ENCODE measurements at places on chromosomes 2 and 18. TPM values are rescaled to one million over a fixed set of nuclear protein-coding genes. Genes with fewer than 3 reads are reported as not detected.

The TEKT4 gene
- not detected for total RNA-seq

The SERPINB10 gene
- not detected for total RNA-seq

The EFHD1 gene
- 18.8 TPM for total RNA-seq

The SLC30A3 gene
- 0.16 TPM for total RNA-seq

DNA sequence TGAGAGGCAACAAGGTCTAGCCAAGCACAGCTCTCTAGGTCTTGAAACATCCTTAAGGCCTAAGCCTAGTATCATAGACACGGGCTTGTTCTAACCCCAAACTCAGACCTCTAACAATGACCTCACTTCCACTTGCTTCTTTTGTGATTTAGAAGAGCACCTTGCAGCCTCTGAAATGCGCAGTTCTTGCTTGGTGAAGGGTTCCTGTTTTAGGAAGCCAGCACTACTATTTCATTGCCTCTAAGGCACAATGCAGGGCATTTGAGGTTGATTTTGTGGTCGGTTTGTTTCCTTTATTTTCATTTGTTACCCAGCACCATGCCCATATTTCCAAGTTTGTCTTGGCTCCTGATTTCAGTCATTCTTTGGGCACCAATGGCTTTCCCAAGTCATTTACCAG is 117.0 kb upstream of the CYP1B1 start:
- DNase-seq, result no peak

DNA sequence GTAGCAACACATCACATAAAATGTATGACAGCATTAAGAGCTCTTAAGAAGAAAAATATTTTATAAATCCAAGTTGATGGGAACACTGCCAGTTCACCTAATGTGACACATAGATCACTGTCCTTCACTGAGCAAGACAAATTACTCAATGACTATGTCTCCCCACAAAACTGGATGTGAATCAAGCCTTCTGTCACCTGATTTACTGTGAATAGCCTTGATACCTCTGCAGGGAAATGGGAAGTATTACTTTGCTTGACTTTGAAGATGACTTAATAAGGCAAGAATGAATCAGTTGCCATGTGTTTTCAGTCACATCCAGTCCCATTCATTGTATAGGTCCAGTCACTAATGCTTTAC is 94.6 kb downstream of the NYAP2 start:
- DNase-seq, result peak; percentile 80

DNA sequence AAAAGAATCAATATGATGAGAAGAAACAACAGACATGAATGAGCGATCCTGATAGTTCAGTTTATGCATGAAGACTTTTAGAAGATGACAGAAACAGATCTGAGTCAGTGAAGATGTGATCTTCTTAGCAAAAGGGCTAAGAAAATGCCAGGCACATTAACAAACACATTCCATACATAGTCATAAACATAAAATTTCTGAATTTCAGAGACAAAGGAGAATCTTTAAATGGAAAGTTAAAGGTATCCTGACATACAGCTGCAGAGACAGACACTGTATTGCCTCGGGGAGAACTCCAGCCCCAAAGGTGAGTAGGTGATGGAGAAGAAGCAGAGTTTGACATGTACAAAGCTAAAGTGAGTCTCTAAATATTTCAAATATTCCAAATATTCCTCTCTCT is 40.6 kb upstream of the FN1 start:
- no peak for DNase-seq

DNA sequence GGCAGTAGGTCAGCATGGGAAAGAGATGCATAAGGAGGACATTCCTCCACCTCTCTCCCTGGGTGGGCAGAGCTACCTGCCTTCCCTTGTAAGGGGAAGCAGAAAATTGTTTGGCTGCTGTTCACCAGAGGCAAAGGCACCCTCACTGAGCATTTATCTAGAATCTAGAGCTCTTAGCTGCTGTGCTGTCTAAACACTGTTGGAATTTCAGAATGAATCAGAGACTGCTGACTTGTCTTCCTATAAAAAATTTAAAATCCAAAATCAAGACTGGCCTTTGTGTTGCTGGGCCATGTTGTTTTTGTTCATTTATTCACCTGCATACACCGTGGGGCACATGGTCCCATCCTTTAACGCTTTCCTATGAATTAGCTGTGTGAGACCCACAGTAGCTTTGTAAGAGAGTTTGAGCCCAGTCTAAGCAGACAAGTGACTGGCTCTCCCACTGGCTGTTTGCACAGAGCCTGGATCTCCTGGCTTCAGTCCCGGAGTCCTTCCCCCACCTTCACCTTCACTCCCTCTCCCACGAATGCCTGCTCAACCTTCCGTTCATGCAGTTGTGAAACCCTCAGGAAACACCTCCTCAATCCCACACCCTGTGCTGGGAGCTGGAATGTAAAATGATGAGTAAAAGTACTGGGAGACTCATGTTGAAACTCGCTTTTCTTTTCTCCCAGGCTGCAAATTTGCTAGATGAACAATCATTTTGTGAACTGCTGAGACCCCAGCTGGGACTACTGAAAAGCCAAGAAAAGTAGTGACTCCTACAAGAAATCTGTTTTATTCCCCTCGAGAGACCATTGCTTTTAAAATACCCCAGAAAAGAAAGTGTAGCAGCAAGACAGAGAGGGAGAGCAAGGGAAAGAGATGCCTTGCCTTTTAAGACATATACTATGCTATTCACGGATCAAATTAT is 76.2 kb downstream of the FAM168B start:
- DNase-seq, result peak; percentile 81
